ENCODE measurements at places on chromosomes 13 and 19.

DNA sequence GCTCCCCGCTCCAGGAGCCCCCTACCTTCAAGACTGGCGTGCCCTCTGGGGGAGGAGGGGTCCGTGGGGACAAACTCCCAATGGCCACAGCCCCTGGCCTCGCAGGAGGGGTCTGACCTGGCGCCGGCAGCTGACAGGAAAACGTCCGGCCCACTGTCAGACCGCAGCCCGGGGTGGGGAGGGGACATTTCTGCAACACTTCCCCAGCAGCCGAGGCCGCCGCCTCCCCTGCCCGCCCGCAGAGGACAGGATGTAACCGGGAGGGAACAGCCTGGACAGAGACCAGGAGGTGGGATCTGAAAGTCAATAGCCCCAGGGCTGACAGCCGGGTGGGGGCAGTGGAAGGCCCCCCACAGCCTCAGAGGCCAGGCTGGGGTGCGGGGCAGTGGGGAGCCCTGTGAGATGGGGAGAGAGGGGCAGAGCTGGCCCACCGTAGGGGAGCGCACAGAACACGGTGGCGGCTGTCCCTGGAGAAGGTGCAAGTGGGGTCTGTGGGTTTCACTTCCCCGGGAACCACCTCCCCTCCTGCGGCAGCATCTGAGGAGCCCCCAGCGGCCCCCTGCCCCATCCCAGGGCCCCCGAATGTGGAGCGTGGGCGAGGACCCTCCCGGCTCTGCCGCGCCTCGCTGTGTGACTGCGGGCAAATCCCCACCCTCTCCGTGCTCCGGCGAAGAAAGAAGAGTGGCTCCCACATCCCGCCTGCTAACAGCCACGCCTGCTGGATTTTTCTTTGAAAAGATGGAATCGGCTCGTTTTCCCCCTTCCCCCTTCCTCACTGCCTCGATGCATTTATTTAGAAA lies at the start of gene PEAK3:
Gene PEAK3, minus strand, starts transcription at position 114 of the 800 bp plus-strand sequence. CDS start 1,244 bp downstream, outside the sequence.
- DNase-seq: no peak

DNA sequence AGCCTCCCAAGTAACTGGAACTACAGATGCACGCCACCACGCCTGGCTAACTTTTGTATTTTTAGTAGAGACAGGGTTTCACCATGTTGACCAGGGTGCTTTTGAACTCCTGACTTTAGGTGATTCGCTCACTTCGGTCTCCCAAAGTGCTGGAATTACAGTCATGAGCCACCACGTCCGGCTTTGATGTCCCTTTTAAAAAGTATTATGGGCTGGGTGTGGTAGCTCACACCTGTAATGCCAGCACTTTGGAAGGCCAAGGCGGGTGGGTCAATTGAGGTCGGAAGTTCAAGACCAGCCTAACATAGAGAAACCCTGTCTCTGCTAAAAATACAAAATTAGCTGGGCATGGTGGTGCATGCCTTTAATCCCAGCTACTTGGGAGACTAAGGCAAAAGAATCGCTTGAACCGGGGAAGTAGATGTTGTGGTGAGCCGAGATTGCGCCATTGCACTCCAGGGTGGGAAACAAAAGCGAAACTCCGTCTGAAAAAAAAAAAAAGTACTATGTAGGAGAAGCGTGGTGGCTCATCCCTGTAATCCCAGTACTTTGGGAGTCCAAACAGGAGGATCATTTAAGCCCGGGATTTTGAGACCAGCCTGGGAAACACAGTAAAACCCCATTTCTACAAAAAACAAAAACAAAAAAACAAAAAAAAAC lies 22.8 kb upstream of the ERVV-1 start:
- no peak for DNase-seq

GRCh38 chr13:22736084-22736767 lies 444.6 kb upstream of the SGCG start:
- no peak for DNase-seq

DNA sequence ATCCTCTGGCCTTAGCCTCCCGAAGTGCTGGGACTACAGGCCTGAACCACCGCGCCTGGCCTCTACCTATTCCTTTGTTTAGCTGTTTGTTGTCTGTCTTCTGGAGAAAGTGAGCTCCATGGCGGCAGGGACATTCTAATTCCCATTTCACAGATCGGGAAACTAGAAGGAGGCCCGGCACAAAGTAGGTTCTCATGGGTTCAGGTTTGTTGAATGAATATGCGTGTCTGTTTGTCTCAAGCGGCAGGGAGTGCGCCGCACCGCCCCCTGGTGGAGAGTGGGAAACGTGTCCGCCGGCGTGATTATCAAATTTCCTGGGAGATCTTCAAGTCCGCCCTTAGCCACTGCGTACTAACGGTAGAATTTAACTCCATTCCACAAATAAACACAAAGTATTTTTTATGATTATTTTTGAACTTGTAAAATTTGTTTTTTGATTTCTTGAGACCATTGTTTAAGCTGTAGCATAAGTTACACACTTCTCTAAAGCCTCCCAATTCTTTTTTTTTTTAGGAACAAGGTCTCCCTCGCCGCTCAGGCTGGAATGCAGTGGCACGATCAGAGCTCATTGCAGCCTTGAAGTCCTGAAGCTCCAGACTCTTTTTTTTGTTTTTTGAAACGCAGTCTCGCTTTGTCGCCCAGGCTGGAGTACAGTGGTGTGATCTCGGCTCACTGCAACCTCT lies 8.9 kb upstream of the CCDC9 start:
- DNase-seq: no peak

DNA sequence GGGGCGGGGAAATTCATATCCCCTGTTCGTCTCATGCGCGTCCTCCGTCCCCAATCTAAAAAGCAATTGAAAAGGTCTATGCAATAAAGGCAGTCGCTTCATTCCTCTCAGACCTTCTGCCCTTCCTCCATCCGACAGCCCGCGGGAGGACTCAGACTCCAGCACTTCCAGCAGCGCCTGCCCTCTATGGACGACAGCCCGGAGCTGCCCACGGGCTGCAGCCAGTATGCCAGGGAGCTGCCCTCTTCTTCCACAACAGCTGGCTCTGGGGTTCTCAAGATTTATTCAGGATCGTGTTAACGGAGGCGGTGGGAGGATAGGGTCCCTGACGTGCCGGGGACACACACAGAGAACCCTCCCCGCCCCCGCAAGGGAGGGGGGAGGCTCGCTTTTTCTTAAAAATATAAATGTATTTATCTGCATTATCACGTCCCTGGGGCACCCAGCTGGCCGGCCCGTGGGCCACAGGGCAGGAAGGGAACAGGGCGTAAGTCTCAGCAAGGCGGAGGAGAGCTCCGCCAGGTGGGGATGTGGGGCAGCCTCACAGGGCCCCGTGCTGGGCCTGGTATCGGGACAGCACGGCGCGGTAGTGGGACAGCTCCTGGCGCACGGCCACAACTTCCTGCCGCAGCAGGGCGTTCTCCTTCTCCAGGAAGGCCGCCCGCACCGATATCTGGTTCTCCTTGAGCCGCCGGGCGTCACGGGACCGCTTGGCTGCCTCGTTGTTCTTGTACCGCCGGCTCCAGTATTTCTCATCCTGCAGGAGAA lies 6.7 kb downstream of the DBP start:
- no peak for DNase-seq

GRCh38 chr19:46202872-46203860 lies 26.4 kb upstream of the IGFL1 start:
- no peak for DNase-seq

DNA sequence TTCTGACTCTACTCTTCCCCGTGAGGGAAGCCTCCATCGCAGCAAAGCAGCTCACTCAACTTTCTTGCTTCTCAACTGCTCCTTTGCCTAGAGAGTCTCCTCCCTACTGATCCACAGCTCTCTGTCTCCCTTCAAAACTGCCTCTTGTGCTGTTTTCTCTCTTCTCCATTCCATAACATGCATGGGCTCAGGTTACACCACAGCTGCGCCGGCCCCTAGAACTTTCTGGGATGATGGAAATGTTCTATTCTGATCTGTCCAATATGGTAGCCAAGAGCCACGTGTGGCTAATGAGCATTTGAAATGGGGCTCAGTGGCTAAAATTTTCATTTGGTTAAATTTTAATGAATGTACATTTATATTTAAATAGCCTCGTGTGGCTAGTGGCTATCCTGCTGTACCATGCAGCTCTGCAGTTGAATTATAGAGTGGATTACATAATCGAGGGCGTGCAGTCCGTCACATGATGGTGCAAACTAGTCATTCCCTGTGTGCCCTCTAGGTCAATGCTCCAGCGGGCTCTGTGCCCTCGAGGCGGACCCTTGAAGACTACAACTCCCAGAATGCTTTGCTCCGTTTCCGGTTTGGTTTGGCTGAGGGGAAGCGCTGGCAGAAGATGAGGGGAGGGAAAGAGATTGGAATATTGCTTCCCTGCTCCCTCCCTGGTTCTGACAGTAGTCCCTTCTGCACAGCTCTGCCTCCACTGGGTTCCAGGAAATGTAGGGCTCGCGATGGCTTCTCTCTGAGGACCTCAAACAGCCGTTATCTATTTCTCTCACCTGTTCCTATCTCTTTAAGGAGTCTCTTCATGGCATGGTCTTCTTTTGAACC lies 109.8 kb downstream of the CACNA1A start:
- DNase-seq: no peak

DNA sequence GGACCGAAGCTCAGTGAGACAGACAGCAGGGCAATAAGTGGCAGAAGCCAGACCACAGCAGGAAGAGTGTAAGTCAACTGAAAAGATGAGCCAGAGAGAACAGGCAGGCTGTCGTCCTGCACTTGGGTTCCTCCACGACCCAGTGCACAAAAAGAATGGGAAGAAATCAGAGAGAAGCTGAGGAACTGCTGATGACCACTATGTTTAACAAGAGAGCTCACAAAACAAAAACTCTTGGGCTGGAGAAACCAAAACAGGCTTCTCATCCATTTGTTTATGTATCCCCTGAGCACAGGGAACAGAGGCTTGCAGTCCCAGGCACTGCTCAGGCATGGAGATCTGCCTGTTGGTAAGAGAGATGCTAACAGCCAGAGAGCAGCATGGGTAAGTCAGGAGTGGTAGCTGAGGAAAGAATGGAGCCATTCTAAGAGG lies 14.0 kb downstream of the AKAP8L start:
- no peak for DNase-seq

GRCh38 chr13:33388286-33388998 lies 102.9 kb upstream of the STARD13 start:
- no peak for DNase-seq

GRCh38 chr19:46882034-46882433 lies 21.2 kb downstream of the ARHGAP35 start:
- DNase-seq: no peak

DNA sequence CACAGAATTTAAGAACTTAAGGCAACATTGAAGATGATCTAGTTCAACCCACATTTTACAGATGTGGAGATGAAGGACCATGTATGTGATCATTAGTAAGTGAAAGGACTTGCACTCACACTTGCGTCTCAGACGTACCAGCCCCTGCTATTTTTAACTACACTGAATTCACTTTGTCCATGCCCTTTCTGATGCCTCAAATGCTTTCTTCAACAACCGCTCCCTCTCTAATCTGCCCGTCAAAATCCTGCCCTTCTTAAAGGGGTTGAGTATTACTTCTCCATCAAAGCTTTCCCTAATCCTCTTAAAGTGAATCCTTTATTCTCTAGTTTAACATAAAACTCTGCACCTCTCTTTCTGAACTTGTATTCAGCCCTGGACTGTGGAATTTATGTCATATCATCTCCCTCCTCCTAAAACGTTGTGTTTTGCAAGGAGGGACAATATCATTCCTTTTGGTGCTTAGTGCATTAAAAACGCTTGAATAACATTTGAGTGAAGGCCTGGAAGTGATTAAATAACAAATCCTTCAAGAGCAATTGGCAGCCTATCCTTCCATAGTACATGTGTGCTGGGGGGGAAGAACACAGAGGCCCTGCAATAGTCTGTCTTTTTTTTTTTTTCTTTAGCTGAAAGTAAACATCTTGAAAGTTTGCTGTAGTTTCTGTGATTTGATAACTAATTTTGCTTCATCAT lies 493.3 kb downstream of the LMO7 start:
- DNase-seq: no peak

- no peak for DNase-seq
These were observed 20.7 kb downstream of the TBC1D4 start for GRCh38 chr13:75461314-75461713.

DNA sequence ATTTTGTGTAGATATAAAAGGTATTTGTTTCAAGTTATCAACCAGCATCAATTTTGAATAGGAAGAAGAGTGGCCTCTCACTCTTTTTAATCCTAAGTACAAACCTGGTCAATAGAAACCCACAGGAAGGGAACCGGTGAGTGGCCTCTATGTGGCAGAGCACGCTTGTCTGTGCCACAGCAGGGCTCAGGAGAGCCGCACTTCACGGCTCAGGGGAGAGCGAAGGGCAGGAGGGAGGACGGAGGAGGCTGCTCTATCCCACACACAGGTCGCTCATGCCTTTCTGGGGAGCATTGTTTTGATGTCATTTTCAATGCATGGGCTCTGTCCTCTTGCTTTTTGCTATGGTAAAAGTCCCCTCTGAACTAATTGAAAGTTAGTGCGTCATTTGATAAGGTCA lies 57.2 kb downstream of the TNFRSF19 start:
- no peak for DNase-seq

GRCh38 chr13:109152941-109153340 lies 523.5 kb downstream of the MYO16 start:
- no peak for DNase-seq

GRCh38 chr13:24280720-24281119 lies 28.7 kb upstream of the C1QTNF9 start:
- no peak for DNase-seq

DNA sequence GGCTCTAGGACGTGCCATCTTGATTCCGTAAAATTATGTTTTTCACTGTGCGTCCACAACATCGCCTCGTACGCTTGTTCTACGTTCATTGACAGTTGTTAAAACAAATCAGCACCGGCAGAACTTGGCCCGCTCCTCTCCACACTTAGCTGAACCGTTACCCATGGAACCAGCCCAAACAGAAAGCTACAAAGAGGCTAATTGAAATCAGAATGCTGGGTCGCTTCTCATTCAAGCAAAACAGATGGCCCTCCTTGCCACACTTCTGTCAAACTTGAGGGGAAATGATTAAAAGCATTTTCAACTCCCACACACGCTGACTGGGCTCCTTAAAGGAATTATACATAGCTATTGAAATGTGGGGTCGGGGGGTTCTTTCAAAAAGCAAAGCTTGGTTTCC lies 71.6 kb downstream of the TM9SF2 start:
- DNase-seq: no peak

GRCh38 chr19:56310462-56310861 lies 4.2 kb downstream of the ZSCAN5A start:
- no peak for DNase-seq

Data from fibroblast of skin of left biceps (primary cell).